ENCODE measurements at places on chromosomes 4 and X.

DNA sequence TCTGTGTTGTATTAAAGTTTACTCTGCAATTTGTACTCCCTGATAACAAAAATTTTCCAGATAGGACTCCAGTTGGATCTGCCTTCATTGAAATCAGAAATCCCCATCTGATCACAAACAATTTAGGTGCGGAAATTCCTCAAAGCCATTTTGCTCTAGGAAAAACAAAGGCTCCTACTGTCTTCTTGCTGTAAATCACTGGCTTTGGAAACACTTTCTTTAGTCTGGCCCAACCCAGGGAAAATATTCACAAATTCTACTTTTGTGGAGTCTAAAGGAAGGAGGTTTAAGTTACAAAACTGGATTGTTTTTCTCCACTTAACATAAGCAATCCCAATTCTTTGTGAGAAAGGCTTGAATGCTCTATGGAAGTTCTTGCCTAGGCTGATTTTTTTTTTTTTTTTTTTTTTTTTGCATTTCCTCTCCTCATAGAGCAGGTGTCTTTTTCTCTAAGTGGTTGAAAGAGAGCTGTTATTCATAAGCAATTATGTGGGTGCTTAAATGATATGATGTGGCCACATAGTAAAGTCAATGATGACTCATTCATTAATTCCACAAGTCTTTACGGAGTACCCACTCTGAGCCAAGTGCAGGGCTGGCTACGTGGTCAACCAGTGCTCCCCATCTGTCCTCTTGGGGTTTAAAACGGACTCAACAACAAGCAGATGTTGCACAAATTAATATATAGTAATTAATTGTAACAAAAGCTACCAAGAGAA is 261.4 kb downstream of the LDB2 start:
- no peak for DNase-seq

DNA sequence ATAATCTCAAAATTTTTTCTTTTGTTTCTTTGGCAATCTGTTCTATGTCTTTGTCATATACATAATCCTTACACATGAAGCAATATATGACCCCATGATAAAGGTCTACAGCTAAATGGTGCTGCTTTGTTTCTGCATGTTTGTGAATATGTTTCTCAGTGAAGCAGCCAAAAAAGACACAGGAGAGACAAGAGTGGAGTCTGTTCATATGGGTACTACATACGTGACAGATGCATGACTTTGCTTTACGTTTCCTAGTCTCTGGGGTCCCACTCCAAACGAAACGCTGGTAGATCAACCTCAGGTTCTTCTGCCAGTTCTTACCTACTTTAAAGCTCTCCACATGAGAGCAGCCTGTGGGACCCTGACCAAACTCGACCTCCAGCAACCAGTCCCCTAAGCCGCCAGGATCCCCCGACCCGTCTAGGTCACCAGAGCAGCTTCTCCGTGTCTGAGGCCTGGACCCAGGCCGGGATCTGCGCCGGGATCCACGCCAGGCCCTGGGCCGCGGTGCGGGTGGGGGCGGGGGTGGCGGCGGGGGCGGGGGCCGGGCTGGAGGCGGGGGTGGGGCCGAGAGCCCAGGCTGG is 1.5 kb downstream of the USP51 start:
- no peak for DNase-seq

- DNase-seq: no peak
Measured at GRCh38 chrX:106874075-106874474, 29.1 kb downstream of the RIPPLY1 start.

DNA sequence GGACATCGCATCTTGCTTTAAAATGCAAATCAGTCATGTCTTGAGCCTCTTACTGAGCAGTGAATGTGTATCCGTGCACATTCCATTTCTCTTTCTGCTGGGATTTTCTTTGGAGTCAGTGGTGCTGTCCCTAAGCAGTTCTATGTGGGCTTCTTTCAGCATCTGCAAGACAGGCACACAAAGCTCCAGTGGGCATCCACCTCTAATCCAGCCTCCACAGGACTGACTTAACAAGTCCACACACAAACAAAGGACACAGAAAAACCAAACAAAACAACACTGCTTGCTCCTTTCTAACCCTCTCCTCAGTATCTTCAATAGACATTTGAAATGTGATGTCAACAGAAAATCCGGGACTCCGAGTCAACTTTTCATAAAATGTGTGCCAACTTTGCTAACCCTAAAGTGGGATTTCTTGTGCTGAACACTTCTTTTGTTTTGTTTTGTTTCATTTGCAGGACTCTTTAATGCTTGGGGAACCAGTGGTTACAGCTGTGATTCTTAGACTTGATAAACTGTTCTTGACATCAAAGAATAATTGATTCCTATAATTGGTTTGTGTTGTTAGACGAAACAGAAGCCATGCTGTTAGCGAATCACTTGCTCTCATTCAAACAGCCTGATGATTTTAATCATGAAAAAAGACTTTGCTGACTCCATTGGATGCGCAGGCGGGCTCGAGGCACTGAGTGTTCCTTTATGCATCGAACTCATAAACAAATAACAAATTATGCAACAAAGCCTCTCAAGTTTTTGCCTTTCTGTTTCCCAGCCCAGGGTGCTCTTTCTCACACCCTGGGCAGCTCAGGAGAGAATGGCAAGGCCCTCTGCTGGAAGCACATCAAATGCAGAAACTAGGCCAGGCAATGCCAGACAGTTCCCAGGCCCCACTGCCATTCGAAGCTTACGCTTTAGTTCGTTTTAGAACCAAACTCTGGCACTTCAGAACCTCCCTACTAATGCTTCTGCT is 20.1 kb downstream of the ETNPPL start:
- no peak for DNase-seq

DNA sequence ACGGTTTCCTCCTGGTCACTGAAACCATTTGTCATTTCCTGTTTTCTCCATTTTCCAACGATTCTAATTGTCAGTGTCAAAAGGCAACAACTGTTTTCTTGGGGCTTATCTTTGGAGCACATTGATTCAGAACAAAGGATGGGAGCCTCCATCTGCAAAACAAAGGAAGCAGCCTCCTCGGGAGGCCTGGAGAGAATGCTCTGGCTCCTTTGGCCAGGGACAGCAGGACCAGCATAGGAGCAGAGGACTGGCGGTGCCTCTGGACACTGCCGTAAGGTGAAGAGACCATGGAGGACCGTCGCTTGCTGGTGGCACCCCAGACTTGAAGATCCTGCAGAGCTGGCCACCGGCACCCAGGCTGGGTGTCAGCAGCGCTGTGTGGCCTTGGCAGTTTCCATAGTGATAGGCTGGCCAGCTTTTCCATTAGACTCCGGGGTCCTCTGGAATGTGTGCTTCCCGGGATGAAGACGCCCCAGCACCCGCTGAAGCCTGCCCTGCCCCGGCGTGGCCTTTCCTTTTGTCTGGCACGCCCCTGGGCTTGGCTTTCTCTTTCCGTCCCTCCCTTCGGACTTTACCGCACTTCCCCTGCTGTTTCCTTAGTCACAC is 61.1 kb upstream of the MTM1 start:
- no peak for DNase-seq

- no peak for DNase-seq
Measured at GRCh38 chrX:106751407-106751806, 24.9 kb downstream of the RNF128 start.

GRCh38 chr4:6308899-6309643 is 39.4 kb downstream of the WFS1 start:
- no peak for DNase-seq

- no peak for DNase-seq
Measured at GRCh38 chrX:20171887-20172286, 30.2 kb upstream of the EIF1AX start.

DNA sequence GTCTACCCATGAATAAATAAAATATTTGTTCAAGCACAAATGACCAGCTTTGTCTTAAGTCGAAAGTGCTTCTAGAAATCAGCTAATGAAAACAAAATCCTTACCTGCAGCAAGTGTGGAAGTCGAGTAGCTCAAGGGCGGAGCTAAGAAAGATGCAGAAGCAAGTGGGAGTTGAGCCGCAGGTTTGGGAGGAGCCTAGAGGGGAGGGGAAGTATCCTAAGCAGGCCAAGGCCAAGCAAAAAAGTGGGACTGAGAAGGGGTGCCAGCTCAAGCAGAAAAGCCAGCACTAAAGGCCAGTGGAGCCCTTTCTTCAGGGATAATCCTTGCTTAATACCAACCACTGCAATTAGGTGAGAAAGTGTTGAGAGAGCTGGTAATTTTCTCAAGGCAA is 60.8 kb downstream of the DLG3 start:
- no peak for DNase-seq

- no peak for DNase-seq
Measured at GRCh38 chr4:73967866-73968265, 14.0 kb downstream of the PF4 start.

GRCh38 chr4:45663003-45663402 is 460.9 kb downstream of the GABRG1 start:
- peak; percentile 84 for DNase-seq

DNA sequence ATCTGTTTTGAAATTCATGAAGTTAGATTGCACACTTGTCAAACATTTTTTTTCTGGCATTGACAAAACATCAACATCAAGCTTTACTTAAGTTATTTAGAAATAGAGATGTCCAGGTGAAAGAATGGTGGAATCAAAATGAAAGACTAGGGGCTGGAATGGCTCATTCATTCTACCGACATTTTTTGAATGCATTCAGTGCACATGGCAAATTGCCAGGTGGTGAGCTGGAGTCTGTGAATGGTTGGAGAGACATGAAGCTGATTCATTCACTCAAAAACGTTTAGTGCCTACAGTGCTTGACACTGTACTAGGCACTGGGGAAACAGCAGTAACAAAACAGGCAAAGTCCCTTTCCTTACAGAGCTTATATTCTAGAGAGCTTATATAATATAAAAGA is 292.4 kb downstream of the PPP1R2C start:
- DNase-seq: peak; percentile 41

DNA sequence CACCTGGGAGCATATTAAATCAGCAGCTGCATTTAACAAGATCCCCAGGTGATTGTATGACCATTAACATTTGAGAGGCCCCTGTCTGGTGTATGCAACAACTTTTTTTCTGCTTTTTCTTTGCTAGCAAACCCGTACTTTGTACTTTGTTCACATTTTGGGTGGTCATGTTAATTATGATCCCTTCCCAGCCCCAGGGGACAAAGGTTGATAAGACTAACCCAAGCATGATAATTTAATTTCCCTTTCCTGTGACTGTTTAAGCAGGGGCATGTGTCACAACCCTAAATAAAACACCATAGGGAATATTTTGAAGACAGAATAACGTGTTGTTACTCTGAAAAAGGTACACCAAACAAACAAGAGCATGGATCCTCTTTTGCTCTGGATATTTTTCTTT is 332.0 kb downstream of the PCDH18 start:
- DNase-seq: no peak

- DNase-seq: no peak
Measured at GRCh38 chrX:153573984-153574383, 25.0 kb downstream of the CCNQ start.

- no peak for DNase-seq
Measured at GRCh38 chr4:76733068-76733771, 164.7 kb downstream of the SOWAHB start.

DNA sequence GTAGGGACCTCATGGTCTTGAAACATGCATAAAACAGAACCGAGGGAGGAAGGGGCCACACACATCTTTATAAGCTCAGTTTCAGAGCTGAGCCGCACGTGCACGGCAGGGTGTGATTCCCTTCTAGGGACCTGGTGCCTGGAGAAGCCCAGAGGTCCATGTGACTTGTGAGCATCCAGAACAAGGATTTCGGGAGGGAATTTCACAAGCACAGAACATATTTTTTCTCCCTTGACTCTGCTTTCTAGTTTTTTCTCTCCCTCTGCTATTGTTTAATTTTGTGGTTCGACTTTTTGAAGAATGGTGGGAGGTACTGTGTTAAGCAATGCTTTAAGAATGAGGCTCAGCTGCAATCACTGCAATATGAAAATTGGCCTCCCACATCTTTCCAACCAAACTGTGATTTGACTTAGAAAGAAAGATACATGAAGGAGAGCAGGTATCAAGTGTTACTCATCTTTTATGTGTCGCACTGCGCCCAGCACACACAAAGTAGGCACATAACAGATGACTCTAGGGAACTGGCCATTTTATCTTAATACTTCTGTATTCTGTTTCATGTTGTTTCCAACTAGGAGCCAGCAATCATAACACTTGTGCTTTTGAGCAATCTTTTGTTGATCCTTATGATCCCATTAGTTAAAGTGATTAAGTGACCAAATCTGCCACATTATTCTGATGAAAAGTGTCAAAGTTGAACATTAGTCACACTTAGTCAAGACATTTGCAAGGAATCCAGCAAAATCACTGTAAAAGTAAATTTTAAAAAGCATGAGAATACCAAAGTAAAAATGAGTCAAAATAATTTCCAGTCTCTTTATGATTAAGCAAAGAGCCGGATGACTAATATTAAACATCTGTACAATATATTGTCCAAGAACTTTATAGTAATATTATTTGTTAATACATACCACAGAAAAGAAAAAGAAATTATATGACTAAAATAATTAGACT is 86.4 kb downstream of the SHISA3 start:
- DNase-seq: peak; percentile 29

DNA sequence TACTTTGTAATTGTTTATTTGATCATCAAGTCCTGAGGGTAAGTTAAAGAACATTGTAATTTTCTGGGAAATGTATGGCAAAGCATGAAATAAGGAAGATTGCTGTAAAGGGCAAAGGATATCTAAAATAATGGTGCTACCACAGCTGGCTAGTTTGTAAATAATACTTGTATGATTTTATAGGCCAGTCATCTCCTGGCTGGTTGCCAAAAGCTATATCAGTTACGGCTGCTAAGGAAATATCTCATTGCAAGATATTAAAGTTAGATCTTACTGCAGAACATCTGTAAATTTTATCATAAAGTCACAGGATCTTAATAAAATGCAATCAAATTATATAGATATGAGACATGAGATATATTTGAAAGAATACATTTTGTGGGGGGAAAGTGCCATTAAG is 150.8 kb upstream of the CXCL13 start:
- DNase-seq: no peak

- DNase-seq: peak; percentile 7
Measured at GRCh38 chr4:111283066-111283677, 660.3 kb upstream of the PITX2 start.

GRCh38 chr4:113618205-113618604 is 143.3 kb downstream of the CAMK2D start:
- no peak for DNase-seq

- peak; percentile 12 for DNase-seq
Measured at GRCh38 chr4:119233750-119234149, 21.2 kb downstream of the USP53 start.

- DNase-seq: no peak
Measured at GRCh38 chr4:159600061-159600460, 497.2 kb downstream of the RAPGEF2 start.

DNA sequence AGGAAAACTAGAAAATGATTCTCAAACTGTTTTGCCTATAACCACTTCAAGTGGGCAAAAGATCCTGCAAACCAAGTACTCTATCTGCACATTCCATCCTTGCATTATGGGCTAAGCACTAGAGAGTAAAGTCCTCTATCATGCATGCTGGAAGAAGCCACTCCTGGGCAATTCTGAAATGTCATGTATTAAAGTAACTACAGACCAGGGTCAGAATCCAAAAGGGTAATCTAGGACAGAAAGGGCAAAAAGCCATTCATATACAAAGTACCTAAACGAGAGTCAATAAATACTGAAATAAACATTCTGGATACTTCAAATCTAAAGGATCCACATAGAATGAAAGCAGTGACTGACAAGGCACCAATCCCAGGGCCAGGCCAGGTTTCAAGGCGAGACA is 1.0 kb downstream of the SNX12 start:
- no peak for DNase-seq

- DNase-seq: no peak
Measured at GRCh38 chr4:20172070-20172760, 79.5 kb upstream of the SLIT2 start.

Data from NCI-H226 (cell line).